ENCODE measurements at places on chromosomes 4 and X.

DNA sequence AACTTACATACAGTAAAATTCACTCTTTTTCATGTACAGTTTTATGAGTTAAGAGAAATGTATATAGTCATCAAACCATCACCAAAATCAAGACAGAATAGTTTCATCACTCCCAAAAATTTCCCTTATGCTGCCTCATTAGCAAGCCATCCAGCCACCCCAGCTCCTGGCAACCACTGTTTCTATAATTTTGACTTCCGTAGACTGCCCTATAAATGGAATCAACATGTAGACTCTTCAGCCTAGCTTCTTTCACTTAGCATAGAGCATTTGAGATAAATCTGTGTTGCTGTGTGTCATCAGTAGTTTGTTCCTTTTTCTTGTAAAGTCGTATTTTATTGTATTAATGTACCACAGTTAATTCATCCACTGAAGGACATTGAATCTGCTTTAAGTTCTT, 23.2 kb downstream of the HDX start:
- no peak for DNase-seq

GRCh38 chr4:10582059-10582686, 102.4 kb downstream of the CLNK start:
- DNase-seq: no peak

DNA sequence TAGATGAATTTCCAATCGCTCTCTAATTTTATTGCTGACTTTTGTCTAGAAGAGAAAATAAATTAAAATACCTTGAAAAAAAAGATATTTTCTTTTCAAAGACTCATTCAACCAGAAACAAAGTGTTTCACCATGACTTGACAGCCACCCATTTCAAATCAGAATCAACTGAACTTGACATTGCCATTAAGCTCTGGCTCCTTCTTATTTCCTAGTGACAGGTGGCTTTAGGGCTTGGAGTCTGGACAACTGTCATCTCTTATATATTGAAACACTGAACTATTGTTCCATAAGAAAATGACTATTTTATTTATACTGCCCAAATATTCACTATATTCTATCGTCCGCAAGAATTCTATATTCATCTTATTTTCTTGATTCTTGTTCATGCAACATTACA, 229.2 kb downstream of the SLC39A8 start:
- DNase-seq: no peak

DNA sequence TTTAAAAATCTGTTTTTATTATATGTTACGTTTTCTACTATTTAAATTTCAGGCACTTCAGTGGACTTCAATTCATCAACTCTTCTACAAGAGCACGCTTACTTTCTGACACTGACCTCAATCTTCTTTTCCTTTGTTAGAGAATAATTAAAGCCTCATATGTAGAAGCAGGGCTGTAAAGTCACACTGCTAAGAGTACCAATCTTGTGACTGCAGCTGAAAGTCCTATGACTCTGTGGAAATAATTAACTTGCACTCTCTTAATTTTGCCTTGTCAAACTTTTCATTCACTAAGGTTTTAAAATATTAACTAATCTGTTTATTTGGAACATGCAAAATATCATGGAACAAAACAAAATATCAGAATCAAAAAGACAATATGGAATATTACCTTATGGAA, 498.1 kb downstream of the PCDH10 start:
- DNase-seq: no peak

DNA sequence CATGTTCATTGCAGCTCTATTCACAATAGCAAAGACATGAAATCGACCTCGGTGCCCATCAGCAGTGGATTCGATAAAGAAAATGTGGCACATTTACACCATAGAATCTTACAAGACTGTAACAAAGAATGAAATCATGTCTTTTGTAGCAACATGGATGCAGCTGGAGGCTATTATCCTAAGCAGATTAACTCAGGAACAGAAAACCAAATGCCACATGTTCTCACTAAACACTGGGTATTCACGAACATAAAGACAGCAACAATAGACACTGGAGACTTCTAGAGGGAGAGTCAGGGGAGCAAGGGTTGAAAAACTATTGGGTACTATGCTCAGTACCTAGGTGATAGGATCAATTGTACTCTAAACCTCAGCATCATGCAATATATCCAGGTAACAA, 180.5 kb downstream of the PPP1R2C start:
- DNase-seq: no peak

Data from stimulated activated CD8-positive, alpha-beta memory T cell treated with anti-CD3 and anti-CD28 coated beads, Interleukin-2, amount 100 ng/mL, for 1 hour (primary cell).